GM19239 (cell line): ENCODE measurements at places on chromosomes 7 and 10.

DNA sequence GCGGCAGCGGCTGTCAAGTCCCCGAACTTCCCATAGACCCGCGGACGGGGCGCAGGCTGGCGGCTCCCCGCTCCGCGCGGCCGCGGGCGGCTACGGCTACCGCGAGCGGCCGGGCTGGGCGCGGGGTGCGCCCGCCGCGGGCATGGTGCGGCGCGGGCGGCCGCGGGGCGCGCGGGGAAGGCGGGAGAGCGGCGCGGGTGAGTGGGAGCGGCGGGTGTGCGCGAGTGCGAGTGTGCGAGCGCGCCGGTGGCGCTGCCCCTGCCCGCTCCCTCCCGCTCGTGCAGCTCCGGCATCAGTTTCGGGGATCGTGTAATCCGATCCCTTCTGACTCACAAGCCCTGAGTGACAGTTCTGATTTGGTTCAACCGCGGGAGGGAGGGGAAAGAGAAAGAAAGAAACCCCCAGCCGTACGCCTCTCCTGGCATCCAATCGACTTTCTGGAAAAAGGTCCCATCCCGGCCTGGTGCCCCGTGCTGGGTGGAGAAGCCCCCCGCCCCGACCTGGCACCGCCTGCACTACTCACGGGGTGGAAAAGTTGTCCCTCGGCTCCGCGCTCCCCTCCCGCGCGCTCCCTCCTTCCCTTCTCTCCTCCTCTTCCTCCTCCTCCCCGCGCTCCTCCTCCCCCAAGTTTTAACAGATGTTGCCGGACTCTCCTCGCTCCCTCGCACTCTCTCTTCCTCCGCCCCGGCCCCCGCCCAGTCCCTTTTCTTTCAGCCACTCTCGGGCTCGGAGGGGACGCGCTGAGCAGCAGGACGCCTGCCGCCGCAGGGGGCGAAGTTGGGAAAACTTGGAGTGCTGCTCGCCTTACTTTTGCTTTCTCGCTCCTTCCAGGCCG is at the start of gene GLI3:
GLI3 (minus strand) TSS at position 234 of the 835 bp plus-strand sequence. CDS start 13,956 bp downstream, outside the sequence.
- peak; percentile 88 for DNase-seq

- no peak for DNase-seq
These were observed 130.7 kb upstream of the NOBOX start for GRCh38 chr7:144534196-144534595.

GRCh38 chr7:40645197-40645596 is 510.4 kb downstream of the SUGCT start:
- DNase-seq: no peak

GRCh38 chr7:55132890-55133551 is 114.2 kb downstream of the EGFR start:
- DNase-seq: no peak

DNA sequence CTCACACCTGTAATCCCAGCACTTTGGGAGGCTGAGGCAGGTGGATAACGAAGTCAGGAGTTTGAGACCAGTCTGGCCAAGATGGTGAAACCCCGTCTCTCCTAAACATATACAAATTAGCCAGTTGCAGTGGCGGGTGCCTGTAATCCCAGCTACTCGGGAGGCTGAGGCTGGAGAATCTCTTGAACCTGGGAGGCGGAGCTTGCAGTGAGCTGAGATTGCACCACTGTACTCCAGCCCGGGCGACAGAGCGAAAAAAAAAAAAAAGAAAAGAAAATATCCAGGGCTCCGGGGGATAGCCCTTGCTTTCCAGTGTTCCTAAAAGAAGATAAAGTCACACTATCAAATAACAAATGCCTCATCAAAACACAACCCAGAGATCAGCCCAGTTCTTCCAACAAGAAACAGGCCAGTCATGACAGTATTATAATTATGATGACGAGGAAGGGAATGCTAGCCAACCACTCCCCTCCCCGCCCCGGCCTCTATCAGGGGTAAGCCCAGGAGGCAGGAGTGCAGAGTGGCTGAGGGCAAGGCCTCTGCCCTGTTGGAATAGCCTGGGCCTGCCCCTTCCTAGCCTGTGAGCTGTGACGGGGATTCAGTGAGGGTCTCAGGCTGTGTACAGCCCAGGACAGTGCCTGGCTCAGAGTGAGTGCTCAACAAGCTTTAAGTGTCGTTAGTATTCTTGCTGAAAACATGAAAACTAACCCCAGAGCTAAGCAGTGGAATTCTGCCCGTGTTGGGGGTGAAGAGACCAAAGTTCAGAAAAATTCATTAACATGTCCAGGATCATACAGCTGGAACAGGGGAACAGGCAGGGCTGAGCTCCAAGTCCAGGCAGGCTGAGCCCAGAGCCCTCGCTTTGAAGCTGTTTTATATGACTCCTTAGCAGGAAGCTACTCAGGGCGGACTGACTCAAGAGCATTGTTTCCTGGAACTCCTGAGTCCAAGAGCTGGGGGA is 54.3 kb downstream of the FAM241B start:
- DNase-seq: no peak
